Central memory CD8-positive, alpha-beta T cell (primary cell): ENCODE measurements at places on chromosomes 3 and 15.

- no peak for DNase-seq
These were observed 354.8 kb downstream of the MECOM start for GRCh38 chr3:169308654-169309250.

DNA sequence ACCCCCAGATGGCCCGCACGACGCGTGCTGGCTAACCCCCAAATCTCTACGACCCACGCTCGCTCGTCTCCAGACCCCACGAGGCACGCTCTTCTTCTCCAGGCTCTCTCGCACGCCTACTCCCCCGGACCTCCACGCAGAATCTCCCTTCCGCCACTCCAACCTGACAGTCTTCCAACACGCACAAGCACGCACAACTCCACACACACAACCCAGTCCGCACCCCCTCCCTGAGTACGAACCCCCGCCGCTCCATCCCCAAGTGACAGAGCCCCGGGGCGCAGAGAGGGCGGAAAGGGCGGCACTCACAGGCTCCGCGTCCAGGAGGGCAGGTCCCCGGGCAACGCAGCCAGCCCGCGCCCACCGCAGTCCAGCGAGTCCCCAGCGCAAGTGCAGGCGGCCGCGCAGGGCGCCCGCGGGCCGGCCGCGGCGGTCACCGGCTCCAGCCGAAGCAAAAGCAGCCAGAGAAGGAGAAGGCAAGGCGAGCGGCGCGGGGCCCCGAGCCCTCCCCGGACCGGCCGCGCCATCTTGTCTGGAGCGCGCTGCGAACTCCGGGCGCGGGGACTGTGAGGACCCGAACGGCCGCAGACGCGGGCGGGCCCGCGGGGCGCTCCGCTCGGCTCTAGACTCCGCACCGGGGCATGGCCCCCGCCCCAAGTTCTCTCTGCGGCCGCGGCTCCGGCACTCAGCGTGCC, 794 bp downstream of the LRIG1 start:
- no peak for DNase-seq

GRCh38 chr3:156131241-156131640, 10.9 kb downstream of the KCNAB1 start:
- no peak for DNase-seq

DNA sequence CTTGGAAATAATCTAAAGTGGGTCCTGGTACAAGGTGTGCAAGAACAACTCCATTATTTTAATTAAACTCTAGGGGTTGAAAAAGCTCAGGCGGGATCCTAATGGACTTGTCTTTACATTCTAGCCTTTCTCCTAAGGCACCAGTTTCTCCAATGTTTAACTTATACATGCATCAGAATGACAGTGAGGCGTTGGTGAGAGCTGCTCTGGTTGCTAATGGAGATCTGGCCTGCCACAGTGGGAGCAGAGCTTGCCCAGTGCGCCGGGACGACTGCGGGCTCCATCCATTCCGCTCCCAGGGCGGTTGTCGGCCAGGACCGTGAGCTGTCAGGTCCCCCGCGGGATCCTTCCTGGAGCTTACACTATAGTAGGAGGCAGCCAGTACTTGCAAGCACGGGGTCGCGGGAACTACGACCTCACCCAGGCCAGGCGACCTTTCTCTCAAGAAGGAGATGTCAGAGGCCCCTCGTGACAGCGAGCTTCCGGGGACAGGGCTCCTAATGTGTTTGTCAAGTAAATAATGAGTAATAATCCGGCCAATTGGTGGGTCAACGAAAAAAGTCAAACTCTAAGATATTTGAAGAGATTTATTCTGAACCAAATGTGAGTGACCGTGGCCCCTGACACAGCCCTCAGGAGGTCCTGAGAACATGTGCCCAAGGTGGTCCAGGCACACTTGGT, 991 bp upstream of the HIGD1A start:
- DNase-seq, result no peak

DNA sequence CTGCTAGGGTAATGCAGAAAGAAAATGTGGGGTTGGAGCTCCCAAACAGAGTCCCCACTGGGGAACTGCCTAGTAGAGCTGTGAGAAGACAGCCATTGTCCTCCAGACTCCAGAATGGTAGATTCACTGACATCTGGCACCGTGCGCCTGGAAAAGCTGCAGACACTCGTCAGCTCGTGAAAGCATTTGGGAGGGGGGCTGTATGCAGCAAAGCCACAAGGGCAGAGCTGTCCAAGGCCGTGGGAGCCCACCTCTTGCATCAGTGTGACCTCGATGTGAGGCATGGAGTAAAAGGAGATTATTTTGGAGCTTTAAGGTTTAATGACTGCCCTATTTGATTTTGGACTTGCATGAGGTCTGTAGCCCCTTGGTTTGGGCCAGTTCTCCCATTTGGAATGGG, 242.9 kb downstream of the VGLL3 start:
- no peak for DNase-seq

- DNase-seq, result no peak
These were observed 10.8 kb upstream of the RASA2 start for GRCh38 chr3:141476033-141476432.

DNA sequence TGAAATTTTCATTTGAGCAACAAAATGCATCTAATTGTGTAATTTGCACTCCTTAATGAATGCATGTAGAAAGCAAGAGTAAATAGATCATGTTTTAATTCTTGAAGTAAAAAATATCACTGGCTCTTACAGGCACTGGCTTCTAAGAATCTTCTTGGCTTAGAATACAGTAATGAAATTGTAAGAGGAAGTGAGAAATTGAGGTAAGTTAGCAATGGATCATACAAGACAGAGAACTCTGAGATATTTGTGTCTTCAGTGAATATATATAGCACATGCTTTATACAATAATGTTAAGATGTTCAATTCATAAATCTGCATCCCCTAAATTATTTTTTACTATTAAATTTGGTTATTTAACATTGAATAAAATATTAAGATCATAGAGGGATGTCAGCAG, 465.0 kb downstream of the CNTN3 start:
- no peak for DNase-seq
